ENCODE measurements at places on chromosomes 16 and 17.
A peak's percentile ranks its signal among the peaks of the same experiment; 100 is the strongest.

GRCh38 chr16:8620535-8620934 lies 963 bp upstream of the METTL22 start:
- no peaks in the 10 kb centered on the region for H3K4me1 ChIP-seq
- DNase-seq = no peak

DNA sequence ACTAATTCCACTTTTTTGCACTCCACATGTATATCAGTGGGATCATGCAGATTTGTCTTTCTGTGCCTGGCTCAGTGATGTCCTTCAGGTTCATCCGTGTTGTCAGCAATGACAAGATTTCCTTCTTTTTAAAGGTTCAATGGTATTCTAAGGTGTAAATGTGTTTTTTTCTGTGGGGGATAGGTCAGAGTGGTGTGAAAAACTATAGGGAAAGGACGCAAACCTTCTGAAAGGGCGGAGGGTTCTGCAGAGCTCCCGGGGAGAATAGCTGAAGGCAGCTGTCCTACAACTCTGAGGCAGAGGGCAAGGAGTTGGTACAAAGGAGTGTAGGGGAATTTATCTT lies 21.9 kb upstream of the CSNK1D start:
- H3K4me3 ChIP-seq = no peak overlapping the region
- no peak for DNase-seq
- H3K4me1 ChIP-seq = peaks cover 39% of the 10 kb centered on the region
- H3K36me3 ChIP-seq = no peaks in the 10 kb centered on the region
- no peaks in the 10 kb centered on the region for H3K27me3 ChIP-seq
- peak overlapping the region; percentile 74 for H3K27ac ChIP-seq

DNA sequence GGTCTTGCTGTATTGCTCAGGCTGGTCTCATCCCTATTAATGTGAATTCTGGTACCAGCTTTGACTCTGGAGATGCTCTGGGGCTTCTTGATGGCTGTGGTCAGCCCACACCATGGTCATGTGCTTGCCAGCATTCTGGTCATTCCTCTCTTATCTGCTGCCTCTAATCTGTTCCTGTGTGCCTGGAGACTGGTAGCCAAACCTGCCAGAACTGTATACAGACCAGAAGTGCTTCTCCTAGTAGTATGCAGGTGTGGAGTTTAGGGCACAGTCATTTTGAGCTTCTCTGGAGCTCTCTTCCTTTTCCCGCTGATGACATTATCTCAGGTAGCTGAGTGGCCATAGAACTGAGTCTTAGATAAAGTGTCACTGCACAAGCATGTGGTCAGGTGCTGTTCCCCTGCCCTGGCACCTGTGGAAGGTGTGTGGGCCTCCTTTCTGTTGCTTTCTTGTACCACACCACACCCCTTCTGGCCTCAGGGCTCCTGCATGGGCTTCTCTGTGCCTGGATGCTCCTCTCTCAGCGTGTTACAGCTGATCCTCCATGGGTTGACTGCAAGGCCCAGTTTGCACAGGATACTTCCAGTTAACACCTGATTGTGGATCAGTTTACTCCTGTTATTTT lies 162.7 kb downstream of the SPECC1 start:
- no peaks in the 10 kb centered on the region for H3K4me1 ChIP-seq
- no peaks in the 10 kb centered on the region for H3K27me3 ChIP-seq
- no peak for DNase-seq
- no peak overlapping the region for H3K4me3 ChIP-seq
- no peaks in the 10 kb centered on the region for H3K36me3 ChIP-seq

DNA sequence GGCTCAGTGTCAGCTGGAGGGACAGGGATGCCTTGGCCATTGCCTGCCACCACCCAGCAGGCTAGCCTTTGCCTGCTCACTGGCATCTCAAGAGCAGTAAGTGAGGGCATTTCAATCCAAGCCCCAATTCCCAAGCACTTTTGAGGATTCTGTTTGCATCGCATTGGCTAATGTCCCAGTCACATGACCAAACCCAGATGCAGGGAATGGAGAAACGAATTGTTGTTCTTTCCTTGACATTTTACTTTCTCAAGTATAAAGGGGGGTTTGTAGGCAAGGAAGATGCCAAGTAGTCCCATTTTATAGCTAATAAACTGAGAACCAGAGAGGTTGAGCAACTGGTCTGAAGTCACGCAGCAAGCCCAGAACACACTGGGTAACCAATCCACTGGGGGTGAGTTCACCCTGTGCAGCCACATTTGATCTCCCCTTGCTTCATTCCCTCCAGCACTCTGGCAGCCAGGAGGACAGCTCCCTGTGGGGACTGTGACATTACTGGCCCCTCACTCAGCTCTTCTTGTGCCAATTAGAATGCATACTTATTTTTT lies 193.8 kb upstream of the CACNG3 start:
- peak; percentile 12 for DNase-seq
- no peak overlapping the region for H3K27ac ChIP-seq
- H3K4me1 ChIP-seq = no peaks in the 10 kb centered on the region
- H3K36me3 ChIP-seq = no peaks in the 10 kb centered on the region

DNA sequence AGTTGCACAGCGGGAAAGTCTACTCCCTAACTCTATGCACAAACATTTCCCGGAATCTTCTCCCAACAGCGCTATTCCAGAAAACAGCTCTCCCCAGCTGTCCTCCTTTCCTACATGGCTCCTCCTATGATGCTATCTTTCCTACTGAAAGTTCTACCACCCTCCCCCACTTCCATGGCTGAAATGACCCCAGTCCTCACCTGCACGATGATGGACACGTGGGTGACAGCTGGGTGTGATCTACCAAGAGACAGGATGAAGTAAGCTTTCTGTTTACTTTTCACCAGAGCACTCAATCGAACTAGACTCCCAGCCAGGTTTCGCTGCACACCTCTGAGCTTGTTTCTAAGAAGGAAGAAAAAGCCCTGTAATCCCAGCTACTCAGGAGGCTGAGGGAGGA lies 10.7 kb downstream of the CTC1 start:
- DNase-seq = peak; percentile 47
- H3K4me3 ChIP-seq = no peak overlapping the region
- peak overlapping the region; percentile 63 for H3K27ac ChIP-seq
- peaks cover 12% of the 10 kb centered on the region for H3K4me1 ChIP-seq

DNA sequence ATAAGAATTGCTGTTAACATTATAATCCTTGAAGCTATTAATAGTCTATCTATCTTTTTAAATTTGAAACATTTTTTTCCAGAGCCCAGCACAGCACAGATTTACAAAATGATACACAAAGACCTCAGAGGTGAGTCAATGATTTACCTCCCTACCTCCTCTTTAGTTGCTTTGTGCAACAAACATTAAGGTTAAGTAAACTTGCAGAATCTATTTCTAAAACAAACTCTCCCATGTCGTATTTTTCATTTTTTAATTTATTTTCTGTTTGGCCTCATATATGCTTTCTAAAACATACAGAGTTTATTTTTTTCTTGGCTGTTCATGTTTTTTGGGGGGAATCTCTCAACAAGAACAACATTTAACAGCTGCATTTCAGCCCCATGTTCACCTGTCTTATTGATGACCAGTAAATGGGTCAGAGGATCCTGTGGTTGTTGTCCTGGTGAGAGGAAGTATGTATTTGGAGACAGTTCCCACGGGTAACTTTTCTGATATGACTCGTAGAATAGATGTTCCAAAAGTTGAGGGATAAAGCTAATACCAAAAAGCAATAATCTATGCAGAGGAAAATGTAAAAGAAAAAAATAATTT lies 42.6 kb downstream of the ABCA9 start:
- H3K4me1 ChIP-seq = peaks cover 7% of the 10 kb centered on the region
- no peak overlapping the region for H3K4me3 ChIP-seq
- H3K27ac ChIP-seq = peak overlapping the region; percentile 82
- no peaks in the 10 kb centered on the region for H3K27me3 ChIP-seq

DNA sequence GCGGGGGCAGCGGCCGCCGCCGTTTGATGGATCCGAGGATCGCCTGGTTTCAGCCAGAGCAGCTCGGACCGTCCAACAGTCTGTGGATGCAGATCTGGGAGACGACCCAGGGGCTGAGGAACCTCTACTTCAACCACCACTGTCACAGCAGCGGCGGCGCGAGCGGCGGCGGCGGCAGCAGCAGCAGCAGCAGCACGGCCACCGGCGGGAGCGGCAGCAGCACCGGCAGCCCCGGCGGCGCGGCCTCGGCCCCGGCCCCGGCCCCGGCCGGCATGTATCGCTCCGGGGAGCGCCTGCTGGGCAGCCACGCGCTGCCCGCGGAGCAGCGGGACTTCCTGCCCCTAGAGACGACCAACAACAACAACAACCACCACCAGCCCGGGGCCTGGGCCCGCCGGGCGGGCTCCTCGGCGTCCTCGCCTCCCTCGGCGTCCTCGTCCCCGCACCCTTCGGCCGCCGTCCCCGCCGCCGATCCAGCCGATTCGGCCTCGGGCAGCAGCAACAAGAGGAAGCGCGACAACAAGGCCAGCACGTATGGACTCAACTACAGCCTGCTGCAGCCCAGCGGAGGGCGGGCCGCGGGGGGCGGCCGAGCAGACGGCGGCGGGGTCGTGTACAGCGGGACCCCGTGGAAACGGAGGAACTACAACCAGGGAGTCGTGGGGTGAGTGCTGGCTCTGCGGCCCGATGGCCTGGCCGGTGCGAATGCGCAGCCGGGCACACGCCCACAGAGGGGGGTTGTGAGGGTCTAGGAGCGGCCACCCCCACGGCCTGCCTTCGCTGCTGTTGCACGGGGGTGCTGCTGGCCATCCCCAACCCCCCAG lies 702 bp downstream of the TENT4B start:
- peak; percentile 45 for DNase-seq
- peak overlapping the region; percentile 93 for H3K27ac ChIP-seq
- no peaks in the 10 kb centered on the region for H3K27me3 ChIP-seq
- H3K36me3 ChIP-seq = no peaks in the 10 kb centered on the region
- H3K4me3 ChIP-seq = peak overlapping the region; percentile 97

DNA sequence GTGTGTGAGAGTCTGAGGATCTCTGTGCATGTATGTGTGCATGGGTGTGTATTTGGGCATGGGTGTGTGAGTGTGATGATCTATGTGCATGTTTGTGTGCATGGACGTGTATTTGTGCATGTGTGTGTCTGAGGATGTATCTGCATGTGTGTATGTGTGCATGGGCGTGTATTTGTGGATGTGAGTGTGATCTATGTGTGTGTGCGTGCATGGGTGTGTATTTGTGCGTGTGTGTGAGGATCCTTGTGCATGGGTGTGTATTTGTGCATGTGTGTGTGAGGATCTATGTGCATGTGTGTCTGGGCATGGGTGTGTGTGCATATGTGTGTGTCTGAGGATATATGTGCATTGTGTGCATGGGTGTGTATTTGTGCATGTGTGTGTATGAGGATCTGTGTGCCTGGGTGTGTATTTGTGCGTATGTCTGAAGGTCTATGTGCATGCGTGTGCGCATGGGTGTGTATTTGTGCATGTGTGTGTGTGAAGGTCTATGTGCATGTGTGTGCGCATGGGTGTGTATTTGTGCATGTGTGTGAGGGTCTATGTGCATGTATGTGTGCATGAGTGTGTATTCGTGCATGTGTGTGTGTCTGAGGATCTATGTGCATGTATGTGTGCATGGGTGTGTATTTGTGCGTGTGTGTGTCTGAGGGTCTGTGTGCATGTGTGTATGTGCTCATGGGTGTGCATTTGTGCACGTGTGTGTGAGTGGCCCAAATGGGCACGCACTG lies 26.5 kb upstream of the ITGAX start:
- DNase-seq = no peak
- no peaks in the 10 kb centered on the region for H3K36me3 ChIP-seq
- H3K4me1 ChIP-seq = no peaks in the 10 kb centered on the region
- H3K4me3 ChIP-seq = no peak overlapping the region
- no peaks in the 10 kb centered on the region for H3K27me3 ChIP-seq

- H3K4me3 ChIP-seq = no peak overlapping the region
- H3K4me1 ChIP-seq = no peaks in the 10 kb centered on the region
- no peaks in the 10 kb centered on the region for H3K36me3 ChIP-seq
- no peak for DNase-seq
- H3K27ac ChIP-seq = no peak overlapping the region
Observed at GRCh38 chr16:26717826-26718225, 348.9 kb upstream of the C16orf82 start.

DNA sequence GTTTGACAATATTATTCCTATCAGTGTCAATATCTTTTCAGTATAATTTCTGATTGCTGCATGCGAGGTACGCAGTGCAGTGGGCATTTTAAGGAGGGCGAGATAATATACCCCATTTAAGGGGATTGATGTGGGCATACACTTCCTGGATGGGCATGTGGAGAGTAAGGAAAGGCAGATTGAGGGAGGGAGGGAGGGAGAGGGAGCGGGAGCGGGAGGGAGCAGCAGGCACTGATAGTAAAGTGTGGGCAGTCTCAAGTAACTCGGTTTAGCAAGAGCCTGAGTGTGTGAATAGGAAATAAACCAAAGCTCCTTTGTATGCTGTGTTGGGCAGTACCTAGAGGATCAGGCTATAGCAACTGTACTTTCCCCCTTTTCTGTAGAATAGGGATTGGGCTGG lies 5.1 kb downstream of the BPTF start:
- H3K4me1 ChIP-seq = peaks cover 14% of the 10 kb centered on the region
- DNase-seq = no peak
- no peak overlapping the region for H3K4me3 ChIP-seq
- no peaks in the 10 kb centered on the region for H3K36me3 ChIP-seq

- no peak overlapping the region for H3K27ac ChIP-seq
- no peaks in the 10 kb centered on the region for H3K36me3 ChIP-seq
- H3K4me3 ChIP-seq = no peak overlapping the region
- no peaks in the 10 kb centered on the region for H3K4me1 ChIP-seq
- no peak for DNase-seq
- H3K27me3 ChIP-seq = no peaks in the 10 kb centered on the region
Observed at GRCh38 chr16:54199487-54200160, 87.0 kb downstream of the IRX3 start.

DNA sequence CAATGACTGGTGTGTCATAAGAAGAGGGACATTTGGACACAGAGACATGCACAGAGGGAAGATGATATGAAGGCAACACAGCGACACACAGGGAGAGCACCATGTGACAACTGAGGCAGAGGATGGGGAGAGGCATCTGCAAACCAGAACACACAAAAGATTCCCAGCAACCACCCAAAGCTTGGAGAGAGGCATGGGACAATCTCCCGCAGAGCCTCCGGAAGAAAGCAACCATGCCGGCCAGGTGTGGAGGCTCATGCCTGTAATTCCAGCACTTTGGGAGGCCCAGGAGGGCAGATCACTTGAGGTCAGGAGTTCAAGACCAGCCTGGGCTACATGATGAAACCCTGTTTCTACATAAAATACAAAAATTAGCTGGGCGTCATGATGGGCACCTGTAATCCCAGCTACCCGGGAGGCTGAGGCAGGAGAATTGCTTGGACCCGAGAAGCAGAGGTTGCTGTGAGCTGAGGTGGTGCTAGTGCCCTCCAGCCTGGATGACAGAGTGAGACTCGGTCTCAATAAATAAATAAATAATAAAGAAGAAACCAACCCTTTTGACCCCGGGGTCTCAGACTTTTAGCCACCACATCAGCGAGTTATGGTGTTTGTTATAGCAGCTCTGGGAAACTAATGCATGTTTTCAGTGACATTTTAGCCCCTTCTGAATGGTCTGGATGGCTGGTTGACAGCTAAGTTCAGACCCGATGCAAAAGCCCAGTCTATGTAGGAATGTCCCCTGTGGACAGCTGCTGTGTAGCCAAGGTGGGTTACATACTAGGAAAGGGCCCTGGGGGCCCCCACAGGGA lies 13.8 kb upstream of the PLCG2 start:
- no peaks in the 10 kb centered on the region for H3K36me3 ChIP-seq
- no peak overlapping the region for H3K4me3 ChIP-seq
- no peaks in the 10 kb centered on the region for H3K4me1 ChIP-seq
- H3K27ac ChIP-seq = no peak overlapping the region
- H3K27me3 ChIP-seq = no peaks in the 10 kb centered on the region
